ENCODE measurements at places on chromosomes 11 and 22. TPM values are rescaled to one million over a fixed set of nuclear protein-coding genes. Genes with fewer than 3 reads are reported as not detected.

The PRAME gene
- 28.4 TPM for total RNA-seq

The DYNC2H1 gene
- 1.5 TPM for total RNA-seq

GRCh38 chr11:69430566-69430965 lies 50.9 kb upstream of the LINC01488 start:
- DNase-seq, result no peak

GRCh38 chr22:32375678-32376450 lies 18.2 kb downstream of the RFPL3 start:
- no peak for DNase-seq

DNA sequence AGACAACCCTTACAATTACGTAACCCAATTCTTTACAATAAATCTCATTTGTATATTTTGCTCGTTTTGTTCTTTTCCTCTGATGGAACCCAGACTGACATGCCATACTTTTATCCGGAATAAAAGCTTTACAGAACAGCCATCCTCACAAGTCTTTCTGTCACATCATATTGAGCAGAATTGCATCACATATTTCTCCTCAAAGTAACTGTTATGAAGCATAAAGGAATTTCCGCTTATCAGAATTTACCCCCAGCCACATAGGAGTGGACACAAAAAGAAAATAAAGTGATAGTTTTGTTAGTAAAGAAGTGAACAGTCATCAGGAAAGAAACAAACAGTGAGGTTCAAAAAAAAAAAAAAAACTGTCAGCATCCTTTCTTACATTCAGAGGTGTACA lies 539.5 kb upstream of the LUZP2 start:
- no peak for DNase-seq
